Psoas muscle (tissue), 8 donors: ENCODE measurements at places on chromosomes 5 and 9. TPM values are rescaled to one million over a fixed set of nuclear protein-coding genes. Genes with fewer than 3 reads are reported as not detected.
A peak's percentile ranks its signal among the peaks of the same experiment; 100 is the strongest.

GRCh38 chr9:135468854-135469521 lies 10.6 kb upstream of the PPP1R26 start:
- peaks cover 1% of the 10 kb centered on the region for H3K27me3 ChIP-seq
- H3K27ac ChIP-seq: no peak overlapping the region
- no peak overlapping the region for H3K4me3 ChIP-seq
- no peaks in the 10 kb centered on the region for H3K4me1 ChIP-seq

- H3K27ac ChIP-seq: no peak overlapping the region
- H3K4me3 ChIP-seq: no peak overlapping the region
- no peaks in the 10 kb centered on the region for H3K4me1 ChIP-seq
- no peak for DNase-seq
- no peaks in the 10 kb centered on the region for H3K36me3 ChIP-seq
- H3K27me3 ChIP-seq: no peaks in the 10 kb centered on the region
Measured at GRCh38 chr5:129244478-129244877, 149.9 kb downstream of the ISOC1 start.

DNA sequence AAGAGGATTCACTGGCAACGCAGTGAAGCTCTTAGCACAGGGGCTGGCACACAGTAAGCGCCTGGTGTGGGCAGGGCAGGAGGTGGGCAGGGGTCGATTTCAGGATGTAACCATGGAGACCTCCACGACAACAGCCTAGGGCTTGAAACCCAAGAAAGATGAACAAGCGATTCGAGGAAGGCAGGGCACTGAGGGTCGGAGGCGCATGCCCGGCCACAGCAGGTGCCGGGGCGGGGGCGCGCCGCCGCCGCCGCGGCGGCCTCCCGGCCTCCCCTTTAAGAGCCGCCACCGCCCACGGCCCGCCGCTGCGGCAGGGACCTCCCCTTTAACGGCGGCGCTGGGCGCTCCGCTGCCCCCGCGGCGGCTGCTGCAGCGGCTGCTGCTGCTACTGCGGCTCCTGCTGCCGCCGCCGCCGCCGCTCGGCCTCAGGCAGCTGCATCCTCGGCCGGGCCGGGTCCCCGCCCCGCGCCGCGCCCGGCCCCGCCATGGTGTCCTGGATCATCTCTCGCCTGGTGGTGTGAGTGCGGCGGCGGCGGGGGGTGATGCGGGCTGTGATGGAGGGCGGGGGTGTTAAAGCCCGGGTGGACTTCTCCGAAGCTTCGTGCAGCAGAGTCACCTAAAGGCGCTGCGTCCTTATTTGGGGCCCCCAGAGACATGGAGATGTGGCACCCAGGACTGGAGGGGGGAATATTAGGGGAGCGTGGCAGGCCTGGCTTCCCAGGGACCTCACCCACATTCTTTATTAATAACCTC lies at the start of gene REEP2:
Gene REEP2 (plus strand): TSS at position 334 of the 753 bp plus-strand sequence. CDS start 152 bp downstream, at position 486.
- H3K27ac ChIP-seq: peak within 1 kb of the TSS; percentile 46
- H3K27me3 ChIP-seq: no peaks in the 10 kb centered on the region
- DNase-seq: peak; percentile 62
- peaks cover 13% of the 10 kb centered on the region for H3K4me1 ChIP-seq
- peaks cover 37% of the 10 kb centered on the region for H3K36me3 ChIP-seq
- H3K4me3 ChIP-seq: peak within 1 kb of the TSS; percentile 64

- no peaks in the 10 kb centered on the region for H3K27me3 ChIP-seq
- no peak overlapping the region for H3K4me3 ChIP-seq
- H3K36me3 ChIP-seq: no peaks in the 10 kb centered on the region
- no peaks in the 10 kb centered on the region for H3K4me1 ChIP-seq
Measured at GRCh38 chr9:99085949-99086948, 18.7 kb upstream of the TGFBR1 start.

GRCh38 chr5:169339869-169340268 lies 38.9 kb upstream of the SLIT3 start:
- DNase-seq: no peak
- no peaks in the 10 kb centered on the region for H3K4me1 ChIP-seq
- no peak overlapping the region for H3K4me3 ChIP-seq
- no peaks in the 10 kb centered on the region for H3K36me3 ChIP-seq

GRCh38 chr5:57172466-57173318 lies 1.2 kb upstream of the GPBP1 start:
- H3K36me3 ChIP-seq: no peaks in the 10 kb centered on the region
- peak overlapping the region; percentile 98 for H3K4me3 ChIP-seq
- no peaks in the 10 kb centered on the region for H3K27me3 ChIP-seq
- peak overlapping the region; percentile 99 for H3K27ac ChIP-seq
- H3K4me1 ChIP-seq: peaks cover 11% of the 10 kb centered on the region
- DNase-seq: no peak

DNA sequence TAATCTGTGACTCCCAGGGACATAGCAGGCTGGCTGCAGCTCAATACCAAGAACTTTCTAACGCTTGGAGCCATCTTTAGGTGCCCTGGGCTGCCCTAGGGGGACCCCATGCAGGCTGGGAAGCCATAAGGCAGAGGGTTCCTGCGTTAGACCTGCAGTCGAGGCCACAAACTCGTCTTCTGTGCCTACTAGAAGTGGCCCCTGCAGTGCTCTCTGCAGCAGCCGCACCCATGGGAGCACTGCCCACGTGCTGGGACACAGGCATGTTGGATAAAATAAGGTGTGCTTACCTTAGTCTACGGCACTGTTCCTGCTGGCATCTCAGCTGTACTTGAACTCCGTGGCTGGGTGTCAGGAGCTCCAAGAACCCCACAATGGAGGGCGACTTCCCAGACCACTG lies 9.4 kb downstream of the TOR1B start:
- H3K36me3 ChIP-seq: peaks cover 3% of the 10 kb centered on the region
- no peak overlapping the region for H3K27ac ChIP-seq
- DNase-seq: no peak
- H3K4me3 ChIP-seq: no peak overlapping the region
- H3K4me1 ChIP-seq: no peaks in the 10 kb centered on the region

DNA sequence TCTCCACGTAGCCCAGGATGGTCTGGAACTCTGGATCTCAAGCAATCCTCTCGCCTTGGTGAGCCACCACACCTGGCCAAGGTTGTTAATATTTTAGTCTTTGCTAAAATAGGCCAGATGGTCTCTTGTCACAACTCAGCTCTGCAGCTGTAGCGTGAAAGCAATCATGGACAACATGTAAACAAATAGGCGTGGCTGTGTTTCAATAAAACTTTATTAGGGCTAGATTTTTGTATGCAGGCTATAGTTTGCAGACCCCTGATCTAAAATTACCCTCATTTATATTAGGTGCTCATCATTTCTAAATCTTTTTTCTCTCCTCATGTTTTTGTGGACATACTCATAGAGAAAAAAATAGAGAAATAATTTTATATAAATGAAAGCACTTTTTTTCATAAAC lies 72.1 kb upstream of the SLC28A3 start:
- H3K4me1 ChIP-seq: no peaks in the 10 kb centered on the region
- no peak overlapping the region for H3K27ac ChIP-seq
- no peaks in the 10 kb centered on the region for H3K36me3 ChIP-seq
- H3K27me3 ChIP-seq: no peaks in the 10 kb centered on the region
- H3K4me3 ChIP-seq: no peak overlapping the region
- DNase-seq: no peak

DNA sequence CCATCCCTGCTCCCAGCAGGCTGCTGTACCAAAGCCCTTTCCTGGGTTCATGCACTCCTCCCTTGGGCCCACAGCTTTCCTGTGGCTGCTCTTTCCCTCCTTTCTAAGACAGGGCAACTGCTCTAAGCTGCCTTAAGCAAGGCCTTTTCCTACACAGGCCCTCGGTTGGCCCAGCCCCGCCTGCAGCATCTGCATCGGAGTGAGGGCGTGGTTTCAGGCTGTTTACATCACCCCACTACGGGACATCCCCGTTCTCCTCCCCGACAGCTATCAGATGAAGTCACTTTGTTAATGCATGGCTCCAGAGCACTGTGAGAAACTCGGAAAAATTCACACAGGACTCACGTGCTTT lies 3.4 kb downstream of the DPH7 start:
- H3K4me3 ChIP-seq: no peak overlapping the region
- peaks cover 35% of the 10 kb centered on the region for H3K4me1 ChIP-seq
- no peaks in the 10 kb centered on the region for H3K36me3 ChIP-seq
- no peaks in the 10 kb centered on the region for H3K27me3 ChIP-seq

DNA sequence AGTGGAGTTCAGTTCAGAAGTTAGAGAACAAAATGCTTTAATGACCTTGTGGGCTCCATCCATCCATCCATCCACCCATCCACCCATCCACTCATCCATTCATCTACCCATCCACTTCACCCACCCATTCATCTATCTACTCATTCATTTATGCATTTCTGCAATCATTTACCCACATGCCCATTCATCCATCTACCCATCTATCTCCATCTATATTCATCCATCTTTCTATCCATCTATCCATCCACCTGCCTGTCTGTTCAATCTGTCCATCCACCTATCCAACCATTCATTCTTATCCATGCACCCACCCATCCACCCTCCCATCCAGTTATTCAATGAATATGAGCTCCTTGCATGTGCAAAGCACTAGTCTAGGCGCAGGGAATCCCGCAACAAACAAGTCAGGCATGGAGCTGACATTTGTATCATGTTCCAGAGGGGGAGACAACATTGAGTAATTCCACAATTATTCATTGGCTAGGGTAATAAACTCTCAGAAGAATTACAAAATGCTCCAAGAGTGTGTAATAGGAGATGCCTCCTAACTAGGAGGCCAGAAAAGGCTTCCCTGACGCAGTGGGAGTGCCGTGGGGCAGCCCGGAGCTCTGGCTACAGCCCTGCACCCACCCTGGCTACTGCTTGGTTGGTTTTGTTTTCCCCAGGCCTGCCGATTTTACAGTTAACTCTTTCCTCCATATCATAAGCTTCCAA lies 211.2 kb downstream of the NXNL2 start:
- no peak overlapping the region for H3K4me3 ChIP-seq
- DNase-seq: peak; percentile 78
- no peaks in the 10 kb centered on the region for H3K27me3 ChIP-seq

- H3K36me3 ChIP-seq: no peaks in the 10 kb centered on the region
- H3K27ac ChIP-seq: no peak overlapping the region
Measured at GRCh38 chr5:18074961-18075360, 440.7 kb downstream of the TAF11L14 start.

Gene TAS2R1
- total RNA-seq: not detected

Gene FYB1
- 1.3 TPM for total RNA-seq

Gene SLC27A6
- total RNA-seq: 0.19 TPM

Gene PAPPA
- total RNA-seq: 0.61 TPM
